ENCODE measurements at places on chromosomes 16 and 17.

- no peak for DNase-seq
These were observed 6.6 kb upstream of the EFCAB13 start for GRCh38 chr17:47317119-47317518.

DNA sequence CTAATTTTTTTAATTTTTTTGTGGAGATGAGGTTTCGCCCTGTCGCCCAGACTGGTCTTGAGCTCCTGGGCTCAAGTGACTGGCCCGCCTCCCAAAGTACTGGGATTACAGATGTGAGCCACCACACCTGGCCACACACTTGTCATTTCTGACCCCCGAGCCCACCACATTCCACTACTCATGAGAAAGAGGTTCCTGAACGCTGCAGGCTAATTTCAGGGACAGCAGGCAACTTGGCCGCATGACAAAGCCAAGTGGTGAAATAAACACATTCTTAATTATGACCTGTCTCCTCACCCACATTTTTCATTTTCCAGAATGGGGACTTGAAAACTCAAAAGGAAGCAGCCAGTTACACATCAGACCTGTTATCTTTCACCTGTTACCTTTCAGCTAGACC is 114.5 kb downstream of the ABCC6 start:
- DNase-seq = no peak

GRCh38 chr17:2414446-2415064 is 13.7 kb upstream of the MNT start:
- DNase-seq = no peak

GRCh38 chr17:61409301-61410112 is 9.9 kb downstream of the TBX2 start:
- no peak for DNase-seq

DNA sequence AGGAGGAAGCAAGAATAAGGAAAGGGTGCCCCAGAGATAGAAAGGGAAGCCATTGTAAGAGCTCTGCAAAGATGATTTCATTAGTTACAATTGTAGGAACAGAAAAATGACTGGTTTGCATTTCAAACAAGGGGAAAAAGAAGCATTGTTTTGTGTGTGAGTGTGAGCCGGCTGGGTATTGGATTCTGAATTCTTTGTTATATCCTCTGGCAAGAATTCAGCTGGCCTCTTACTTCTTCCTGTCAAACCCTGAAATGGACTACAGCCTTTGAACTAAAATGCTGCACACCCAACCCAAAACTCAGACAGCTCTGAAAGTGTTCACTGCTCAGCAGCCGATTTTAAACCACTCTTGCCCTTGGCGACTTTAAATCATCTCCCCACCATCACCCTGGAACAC is 461.3 kb downstream of the PMP22 start:
- no peak for DNase-seq

Data from activated CD4-positive, alpha-beta T cell treated with anti-CD3 and anti-CD28 coated beads for 24 hours (primary cell).